ENCODE measurements at places on chromosomes 13 and 19.

GRCh38 chr13:80450386-80450785 lies 109.5 kb upstream of the SPRY2 start:
- no peak for DNase-seq

DNA sequence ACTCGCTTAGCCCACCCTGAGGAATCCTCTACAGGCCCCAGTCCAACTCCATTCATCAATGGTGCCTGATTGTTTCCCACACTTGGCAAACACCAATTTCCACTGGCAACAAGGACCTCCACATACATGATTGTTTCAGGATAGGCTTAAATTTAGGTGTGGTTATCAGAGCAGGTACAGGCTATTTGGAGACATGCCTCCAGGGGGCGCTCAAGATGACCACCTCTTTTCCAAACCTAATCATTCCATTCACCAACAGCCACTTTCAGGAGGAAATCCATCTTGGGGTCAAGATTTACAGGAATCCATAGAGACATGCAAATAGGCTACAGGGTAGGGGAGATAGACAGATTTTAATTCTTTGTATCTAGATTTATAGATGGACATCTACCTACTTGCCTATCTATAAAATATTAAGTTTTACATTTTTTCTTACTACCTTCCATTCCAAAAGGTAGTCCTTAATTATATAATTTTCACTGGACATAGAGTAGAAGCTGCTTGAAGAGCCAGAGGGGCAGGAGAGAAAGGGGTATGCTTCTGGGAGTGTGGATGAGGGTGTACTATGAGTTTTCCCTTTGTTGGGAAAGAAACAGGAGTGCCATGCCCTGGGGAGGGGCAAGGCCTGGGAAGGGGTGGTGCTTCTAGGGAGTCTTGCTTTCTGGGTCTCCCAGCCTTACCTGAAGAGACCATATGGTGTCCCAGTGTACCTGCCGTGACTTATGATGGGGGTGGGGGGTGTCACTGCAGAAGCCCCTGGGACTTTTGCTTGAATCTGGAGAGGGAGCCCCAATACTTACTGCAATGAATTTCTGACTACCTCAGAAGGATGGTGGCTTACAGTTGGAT lies 14.1 kb upstream of the PCDH8 start:
- DNase-seq = no peak

DNA sequence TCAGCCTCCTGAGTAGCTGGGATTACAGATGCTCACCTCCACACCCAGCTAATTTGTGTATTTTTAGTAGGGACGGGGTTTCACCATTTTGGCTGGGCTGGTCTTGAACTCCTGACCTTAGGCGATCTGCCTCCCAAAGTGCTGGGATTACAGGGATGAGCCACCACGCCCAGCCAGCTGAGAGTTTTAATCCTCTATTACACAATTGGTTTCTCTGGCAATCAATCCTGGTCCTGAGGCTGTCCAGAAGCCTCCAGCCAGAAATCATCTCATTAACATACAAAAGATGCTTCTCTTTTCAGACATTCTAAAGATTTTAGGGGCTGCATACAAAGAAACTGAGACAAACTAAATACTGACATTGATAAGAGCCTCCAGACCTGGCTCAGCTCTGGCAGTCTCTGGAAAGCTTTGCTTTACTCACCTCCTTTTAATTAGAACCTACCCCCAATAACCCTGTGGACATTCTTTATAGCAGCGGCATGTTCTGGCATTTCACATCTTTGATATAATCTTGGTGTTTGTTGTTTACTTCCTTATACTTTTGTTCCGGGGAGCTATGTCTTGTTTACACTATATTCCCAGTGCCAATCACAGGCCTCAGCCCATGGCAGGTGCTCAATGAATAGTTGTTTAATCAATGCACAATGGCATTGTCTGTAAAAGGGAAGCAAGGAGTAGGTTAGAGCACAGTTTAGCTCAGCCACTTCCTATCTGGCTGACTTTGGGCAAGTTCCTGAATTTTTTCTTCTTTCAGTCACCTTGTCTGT lies 4.1 kb upstream of the ZNF724 start:
- no peak for DNase-seq

DNA sequence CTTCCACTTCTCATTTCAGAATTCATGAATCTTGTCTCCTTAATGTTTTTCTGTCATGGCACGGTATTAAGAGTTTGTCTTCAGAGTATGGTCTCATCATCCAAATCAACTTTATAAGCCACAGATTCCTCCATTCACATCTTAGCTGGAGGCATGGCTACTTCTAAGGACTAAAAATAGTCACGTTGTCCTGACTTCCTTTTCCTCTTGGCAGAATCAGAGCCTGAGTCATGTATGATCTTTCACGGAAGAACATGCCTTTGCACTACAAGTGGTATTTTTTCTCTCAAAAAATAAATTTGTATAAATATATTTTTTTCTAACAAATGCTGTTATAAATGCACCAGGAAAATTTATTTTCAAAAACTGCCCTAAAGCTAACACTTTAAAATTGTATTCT lies 71.4 kb downstream of the ALOX5AP start:
- DNase-seq = no peak

GRCh38 chr19:38888876-38889275 lies 10.5 kb downstream of the SIRT2 start:
- DNase-seq = no peak

- DNase-seq = no peak
These were observed 112.8 kb downstream of the TDRD3 start for GRCh38 chr13:60509601-60510386.

- no peak for DNase-seq
These were observed 1223.2 kb upstream of the SLC10A2 start for GRCh38 chr13:104289400-104289799.

DNA sequence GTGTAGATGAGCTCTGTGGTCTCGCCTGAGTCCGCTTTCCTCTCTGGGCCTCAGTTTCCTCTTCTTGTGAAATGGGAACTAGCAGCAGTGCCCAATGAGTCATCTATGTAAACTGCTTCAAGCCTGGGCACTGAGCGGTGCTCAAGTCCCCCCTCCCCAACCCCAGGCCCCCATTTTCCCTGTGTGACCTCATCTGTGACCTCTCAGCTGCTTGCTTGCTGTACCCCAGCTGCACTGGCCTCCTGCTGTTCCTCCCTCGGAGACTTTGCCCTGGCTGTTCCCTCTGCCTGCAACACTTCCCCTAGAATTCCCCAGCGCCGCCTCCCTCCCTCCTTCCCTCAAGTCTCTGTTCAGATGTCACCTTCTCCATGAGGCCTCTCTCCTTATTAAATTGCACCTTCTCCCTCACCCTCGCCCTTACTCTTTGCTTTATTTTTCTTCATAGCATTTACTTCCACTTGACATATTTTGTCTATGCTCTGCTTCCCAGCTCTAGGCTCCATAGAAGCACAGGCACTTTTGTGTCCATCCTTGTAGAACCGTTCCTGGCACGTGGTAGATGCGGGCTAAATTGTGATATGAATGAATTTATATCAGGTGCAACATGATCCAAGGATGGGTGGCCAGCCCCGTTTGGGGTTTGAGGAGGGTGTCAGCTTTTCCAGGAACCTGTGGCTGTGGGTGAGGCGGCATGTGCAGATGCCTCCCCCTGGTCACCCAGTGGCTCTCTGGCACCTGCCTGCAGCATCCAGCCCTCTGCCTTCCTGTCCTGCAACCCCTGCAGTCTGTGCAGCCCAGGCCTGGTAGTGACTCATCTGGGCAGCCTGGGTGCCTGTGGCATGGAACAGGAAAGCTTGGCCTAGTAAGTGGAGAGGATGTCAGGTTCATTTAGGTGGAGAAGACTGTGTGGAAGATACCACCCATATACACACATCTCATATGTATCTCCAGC lies 26.3 kb downstream of the SIPA1L3 start:
- no peak for DNase-seq

DNA sequence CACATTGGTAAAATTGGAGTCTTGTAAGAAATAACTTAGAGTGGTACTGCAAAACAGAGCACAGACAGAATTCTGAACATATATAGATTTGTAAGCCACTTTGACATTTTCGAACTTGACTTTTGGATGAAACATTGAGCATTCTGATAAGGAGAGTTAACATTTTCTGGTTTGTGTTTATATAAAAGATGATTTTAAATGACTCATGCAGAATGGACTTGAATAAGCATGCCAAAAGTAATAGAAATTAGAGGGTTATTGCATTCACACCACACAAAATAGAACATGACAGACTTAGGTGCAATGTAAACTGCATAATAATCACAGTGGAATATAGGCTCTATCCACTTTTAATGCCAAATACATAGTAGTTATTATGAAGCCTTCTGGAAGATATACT lies 507.0 kb downstream of the DACH1 start:
- no peak for DNase-seq

GRCh38 chr13:35744144-35744543 lies 267.7 kb upstream of the MAB21L1 start:
- no peak for DNase-seq

- no peak for DNase-seq
These were observed 13.5 kb upstream of the F7 start for GRCh38 chr13:113091891-113092775.

DNA sequence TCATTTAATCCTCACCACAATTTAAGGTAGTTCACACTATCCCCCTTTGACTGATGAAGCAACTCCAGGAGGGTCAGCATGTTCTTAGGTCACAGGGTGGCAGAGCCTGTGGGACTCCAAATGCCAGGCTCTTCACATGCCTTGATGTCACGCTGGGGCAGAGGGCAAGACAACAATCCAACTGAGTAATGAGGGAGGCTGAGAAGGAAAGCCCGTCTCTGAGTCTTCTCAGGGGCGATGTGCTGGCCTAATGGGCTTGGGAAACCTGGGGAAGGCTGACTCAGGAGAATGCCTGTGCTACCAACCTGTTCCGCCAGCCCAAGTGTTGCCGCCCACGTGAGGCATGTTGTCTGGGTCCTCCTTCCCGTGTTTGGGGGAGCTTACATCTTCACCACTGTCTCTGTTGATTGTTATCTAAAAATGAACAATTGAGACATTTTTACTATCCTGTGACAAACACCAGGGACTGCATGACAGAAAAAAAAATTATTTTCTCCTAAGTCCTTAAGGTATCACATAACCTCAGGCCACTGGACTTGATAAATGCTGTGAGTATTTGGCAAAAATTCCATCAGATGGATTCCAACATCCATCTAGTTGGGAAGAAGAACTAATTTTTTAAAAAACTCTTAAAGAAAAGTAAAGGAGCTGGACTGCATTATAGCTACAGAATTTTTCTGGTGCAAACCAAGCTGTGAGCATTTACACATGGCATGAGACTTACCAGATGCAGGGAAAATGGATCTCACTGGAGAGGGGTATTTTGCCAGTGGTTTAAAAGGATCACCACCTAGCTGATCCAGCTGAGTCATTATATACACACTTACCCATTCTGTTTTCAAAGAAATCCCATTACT lies 157.5 kb downstream of the RGCC start:
- DNase-seq = no peak

DNA sequence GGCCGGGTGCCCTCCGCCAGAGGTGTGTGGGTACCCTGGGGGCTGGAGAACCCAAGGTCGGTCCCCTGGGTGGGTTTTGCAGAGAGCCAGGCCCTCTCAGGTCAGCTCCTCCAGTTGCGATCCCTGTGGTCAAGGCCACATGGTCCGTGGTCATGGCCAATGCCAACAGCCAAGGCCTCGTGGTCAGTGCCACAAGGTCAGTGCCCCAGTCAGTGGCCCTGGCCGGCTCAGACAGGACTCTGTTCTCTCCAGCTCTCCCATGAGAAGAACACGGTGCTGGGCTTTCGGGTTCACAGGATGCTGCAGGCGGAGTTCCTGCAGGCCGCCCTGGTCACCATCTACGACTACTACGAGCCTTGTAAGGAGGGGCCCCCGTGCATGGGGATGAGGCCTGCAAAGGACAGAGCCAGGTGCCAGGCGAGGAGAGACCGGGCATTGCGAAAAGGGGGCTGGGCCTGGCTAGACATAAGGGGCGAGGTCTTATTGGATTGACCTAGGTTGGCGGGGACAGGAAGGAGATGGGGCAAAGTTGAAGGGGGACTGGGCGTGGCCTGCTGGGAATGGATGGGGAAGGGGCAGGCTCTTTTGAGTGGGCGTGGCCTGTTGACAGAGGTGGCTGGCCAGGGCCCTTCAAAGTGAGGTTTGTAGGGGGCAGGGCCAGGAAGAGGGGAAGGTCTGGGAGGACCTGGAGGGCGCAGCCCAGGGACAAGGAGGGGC lies 15.2 kb upstream of the SHFL start:
- no peak for DNase-seq

DNA sequence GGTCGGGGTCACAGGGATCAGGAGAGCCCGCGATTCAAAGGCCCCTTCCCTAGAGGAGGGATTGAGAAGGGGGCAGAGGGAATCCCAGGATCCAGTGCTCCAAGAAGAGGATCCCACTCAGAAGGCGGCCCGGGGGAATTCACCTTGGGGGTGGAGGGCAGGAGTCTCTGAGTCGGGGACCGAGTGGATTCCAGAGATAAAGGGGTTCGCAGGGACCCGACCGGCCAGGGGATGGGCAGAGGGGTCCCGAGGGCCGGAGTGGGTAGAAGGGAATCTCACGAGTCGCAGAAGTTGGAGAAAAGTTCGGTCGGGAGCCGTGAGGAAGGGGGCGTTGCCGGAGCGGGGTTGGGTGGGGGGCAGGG lies 261 bp downstream of the PRKD2 start:
- no peak for DNase-seq

- no peak for DNase-seq
These were observed 1.6 kb upstream of the ADAMTS10 start for GRCh38 chr19:8611877-8612806.

DNA sequence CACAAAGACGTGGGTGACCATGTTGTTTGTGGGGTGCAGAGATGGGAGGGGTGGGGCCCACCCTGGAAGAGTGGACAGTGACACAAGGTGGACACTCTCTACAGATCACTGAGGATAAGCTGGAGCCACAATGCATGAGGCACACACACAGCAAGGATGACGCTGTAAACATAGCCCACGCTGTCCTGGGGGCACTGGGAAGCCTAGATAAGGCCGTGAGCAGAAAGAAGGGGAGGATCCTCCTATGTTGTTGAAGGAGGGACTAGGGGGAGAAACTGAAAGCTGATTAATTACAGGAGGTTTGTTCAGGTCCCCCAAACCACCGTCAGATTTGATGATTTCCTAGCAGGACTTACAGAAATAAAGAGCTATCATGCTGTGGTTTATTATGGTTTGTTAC lies 5.6 kb downstream of the KLK2 start:
- DNase-seq = no peak

DNA sequence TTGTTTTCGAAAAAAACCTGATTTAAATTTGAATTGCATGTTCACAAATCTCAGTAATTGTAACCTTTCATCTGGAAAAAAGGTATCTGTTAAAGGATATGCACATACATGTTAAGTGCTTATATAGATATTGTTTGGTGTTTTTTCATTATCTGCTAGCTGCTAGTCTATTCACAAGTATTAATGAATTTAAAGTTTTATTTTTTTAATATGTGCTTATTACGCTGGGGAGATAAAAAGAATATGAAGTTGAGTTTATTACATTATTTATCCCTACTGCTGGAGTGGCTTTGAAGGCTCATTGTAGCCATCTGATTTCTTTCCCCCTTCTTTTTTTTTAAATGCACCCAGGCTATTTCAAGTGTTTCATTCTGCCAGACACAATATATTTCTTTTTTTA lies 3.9 kb upstream of the MAB21L1 start:
- DNase-seq = no peak

- DNase-seq = no peak
These were observed 141.7 kb upstream of the GJB6 start for GRCh38 chr13:20373861-20374260.

- DNase-seq = peak; percentile 45
These were observed 4.9 kb upstream of the LYPD3 start for GRCh38 chr19:43470288-43470687.

GRCh38 chr19:46746281-46747057 lies at the start of gene STRN4:
TSS of gene STRN4 (minus strand) at chr19:46746450. CDS start at chr19:46746430, 20 bp downstream.
- peak; percentile 60 for DNase-seq
